ENCODE measurements at places on chromosomes 1 and 21. TPM values are rescaled to one million over a fixed set of nuclear protein-coding genes. Genes with fewer than 3 reads are reported as not detected.

LCE3D gene
- total RNA-seq: not detected

FCER1G gene
- total RNA-seq: 40.6 TPM

KCNJ9 gene
- total RNA-seq: not detected

OR2M3 gene
- not detected for total RNA-seq

CD1B gene
- total RNA-seq: not detected

KRTAP13-2 gene
- not detected for total RNA-seq

SLAMF9 gene
- not detected for total RNA-seq

TTC22 gene
- not detected for total RNA-seq

HSD3B1 gene
- not detected for total RNA-seq

ARHGEF16 gene
- total RNA-seq: 19.2 TPM

OR2M5 gene
- not detected for total RNA-seq

ORC1 gene
- 0.39 TPM for total RNA-seq

SPRR4 gene
- not detected for total RNA-seq

CACNA1E gene
- total RNA-seq: not detected

COL24A1 gene
- total RNA-seq: 1.0 TPM

VSIG8 gene
- total RNA-seq: not detected

OR2L5 gene
- total RNA-seq: not detected

SAMD13 gene
- total RNA-seq: not detected

APH1A gene
- total RNA-seq: 80.2 TPM

RABIF gene
- total RNA-seq: 2.9 TPM

TRIM67 gene
- total RNA-seq: 0.30 TPM

CYP4B1 gene
- total RNA-seq: 578 TPM

SPRR2E gene
- total RNA-seq: not detected

CHIT1 gene
- total RNA-seq: 0.42 TPM

LRRC38 gene
- not detected for total RNA-seq

GSTM1 gene
- total RNA-seq: not detected

IRF6 gene
- 0.42 TPM for total RNA-seq

CCDC185 gene
- not detected for total RNA-seq

STIL gene
- 0.98 TPM for total RNA-seq

ENAH gene
- 31.4 TPM for total RNA-seq

NPPB gene
- total RNA-seq: not detected

RHOU gene
- 24.5 TPM for total RNA-seq

SLAMF7 gene
- 0.63 TPM for total RNA-seq

LMX1A gene
- total RNA-seq: 0.84 TPM

PGLYRP4 gene
- total RNA-seq: not detected

CDC7 gene
- total RNA-seq: 1.7 TPM

KDM5B gene
- 42.5 TPM for total RNA-seq

TCEA3 gene
- 36.1 TPM for total RNA-seq

KRTAP21-1 gene
- not detected for total RNA-seq

GPR37L1 gene
- 26.3 TPM for total RNA-seq

HAO2 gene
- not detected for total RNA-seq

LRRN2 gene
- 3.6 TPM for total RNA-seq

IL6R gene
- 53.7 TPM for total RNA-seq

TRPM2 gene
- total RNA-seq: 9.6 TPM

LCK gene
- 1.4 TPM for total RNA-seq

NOTCH2 gene
- 110 TPM for total RNA-seq

Measured in tibial nerve (tissue), 4 donors.